ENCODE measurements at places on chromosomes 16 and 17.

GRCh38 chr17:65328567-65328966 is 191.4 kb downstream of the RGS9 start:
- DNase-seq: no peak

GRCh38 chr16:88618182-88618955 is 20.0 kb upstream of the IL17C start:
- no peak for DNase-seq

- DNase-seq: no peak
These were observed 100.0 kb upstream of the CREBBP start for GRCh38 chr16:3980253-3981111.

DNA sequence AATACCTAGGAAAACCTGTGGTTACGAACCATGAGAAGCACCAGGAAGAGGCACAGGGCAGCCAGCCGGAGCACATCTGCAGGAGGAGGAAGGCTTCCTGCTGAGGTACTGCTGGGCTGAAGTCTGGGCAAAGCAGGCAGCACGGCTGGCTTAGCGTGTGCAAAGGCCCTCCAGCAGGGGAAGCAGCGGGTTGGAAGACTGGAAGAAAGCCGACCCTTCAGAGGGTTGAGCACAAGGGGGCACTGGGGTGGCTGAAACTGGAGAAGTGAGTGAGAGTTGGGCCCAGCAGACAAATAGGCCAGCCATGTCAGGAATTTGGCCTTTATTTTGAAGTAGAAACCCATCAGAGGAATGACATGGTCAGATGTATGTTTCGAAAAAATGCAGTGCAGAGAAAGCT is 12.1 kb upstream of the HSD3B7 start:
- no peak for DNase-seq

- DNase-seq: no peak
These were observed 83.8 kb downstream of the PMP22 start for GRCh38 chr17:15181333-15181732.

- no peak for DNase-seq
These were observed 41.0 kb downstream of the TUBD1 start for GRCh38 chr17:59851439-59852375.

DNA sequence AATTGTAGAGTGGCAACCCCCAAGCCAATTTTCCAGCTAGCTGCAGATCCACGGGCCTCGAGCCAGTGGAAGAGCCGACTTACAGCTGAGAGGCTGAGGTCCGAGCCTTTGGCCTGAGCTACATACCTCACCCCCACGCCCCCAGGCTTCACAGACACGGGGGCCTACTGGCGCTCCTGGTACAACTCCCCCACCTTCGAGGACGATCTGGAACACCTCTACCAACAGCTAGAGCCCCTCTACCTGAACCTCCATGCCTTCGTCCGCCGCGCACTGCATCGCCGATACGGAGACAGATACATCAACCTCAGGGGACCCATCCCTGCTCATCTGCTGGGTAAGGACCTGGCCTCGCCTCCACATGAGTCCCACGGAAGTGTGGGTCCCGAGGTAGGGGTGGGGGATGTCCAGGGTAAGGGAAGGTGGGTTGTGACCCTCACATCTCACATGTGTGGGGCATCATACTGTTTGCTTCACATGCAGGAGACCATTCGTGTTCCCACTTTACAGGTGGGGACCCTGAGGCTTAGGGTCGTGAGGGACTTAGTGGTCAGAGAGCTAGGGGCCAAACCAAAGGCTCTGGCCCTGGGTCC is 3.4 kb downstream of the ACE start:
- DNase-seq: no peak

Data from activated CD4-positive, alpha-beta T cell treated with anti-CD3 and anti-CD28 coated beads, Interleukin-2, amount 50 U/mL, for 16 hours (primary cell).